ENCODE measurements at places on chromosomes 3 and 15.

DNA sequence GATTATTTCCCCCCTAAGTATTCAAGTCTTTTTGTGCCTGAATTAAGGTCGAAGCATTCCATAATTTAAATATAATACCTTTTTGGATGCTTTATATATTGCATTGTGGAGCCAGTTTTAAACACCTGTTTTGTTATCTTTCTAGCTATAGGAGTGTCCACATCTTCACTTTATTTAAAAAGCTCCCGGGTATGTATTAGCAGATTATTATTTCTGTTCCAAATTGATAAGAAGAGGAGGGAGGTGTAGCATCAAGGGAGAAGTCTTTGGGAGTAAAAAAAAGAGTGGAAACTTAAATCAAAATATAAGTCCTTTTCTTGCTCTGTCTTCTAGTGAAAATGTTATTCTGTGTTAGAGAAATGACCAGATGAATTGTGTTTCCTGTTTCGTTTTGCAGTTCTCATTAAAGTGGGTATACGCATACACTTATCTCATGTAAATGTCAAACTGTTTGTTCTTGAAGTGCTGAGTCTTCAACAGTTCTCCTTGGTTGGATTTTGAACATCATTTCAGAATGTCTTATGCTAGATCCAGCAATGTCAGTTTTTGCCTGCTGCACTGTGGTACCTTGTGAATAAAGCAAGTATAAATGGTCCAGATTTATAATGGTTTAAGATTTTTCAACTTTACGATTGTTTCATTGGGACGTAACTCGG lies 105.8 kb downstream of the FNDC3B start:
- no peak for DNase-seq

- no peak for DNase-seq
Observed at GRCh38 chr3:78116874-78117273, 1077.0 kb downstream of the ROBO2 start.

DNA sequence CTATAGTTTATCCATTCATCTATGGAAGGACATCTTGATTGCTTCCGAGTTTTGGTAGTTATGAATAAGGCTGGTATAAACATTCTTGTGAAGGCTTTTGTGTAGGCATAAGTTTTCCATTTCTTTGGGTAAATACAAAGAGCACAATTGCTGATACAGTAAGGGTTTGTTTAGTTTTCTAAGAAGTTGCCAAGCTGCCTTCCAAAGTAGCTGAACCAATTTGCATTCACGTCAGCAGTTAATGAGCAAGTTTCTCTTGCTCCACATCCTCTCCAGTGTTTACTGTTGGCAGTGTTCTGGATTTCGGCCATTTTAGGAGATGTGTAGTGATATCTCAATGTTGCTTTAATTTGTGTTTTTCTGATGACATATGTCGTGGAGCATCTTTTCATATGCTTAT lies 34.2 kb downstream of the GABRA5 start:
- no peak for DNase-seq

GRCh38 chr3:47163169-47164006 lies 525 bp downstream of the SETD2 start:
- DNase-seq, result no peak

DNA sequence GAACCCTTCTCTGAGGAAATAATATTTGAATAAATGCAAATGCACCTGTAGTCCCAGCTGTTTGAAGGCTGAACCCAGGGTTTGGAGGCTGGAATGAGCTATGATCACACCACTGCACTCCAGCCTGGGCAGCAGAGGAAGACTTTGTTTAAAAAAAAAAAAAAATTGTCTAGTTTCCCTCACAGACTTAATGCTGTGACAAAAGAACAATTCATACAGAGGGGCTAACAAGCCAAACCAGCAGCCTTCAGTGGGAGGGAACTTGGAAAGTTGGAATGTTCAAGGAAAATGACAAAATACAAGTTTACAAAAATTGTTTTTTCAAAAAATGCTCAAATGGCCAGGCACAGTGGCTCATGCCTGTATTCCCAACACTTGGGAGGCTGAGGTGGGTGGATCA lies 228.0 kb upstream of the CGNL1 start:
- DNase-seq, result no peak

GRCh38 chr15:95826412-95827195 lies 503.9 kb upstream of the NR2F2 start:
- DNase-seq, result no peak
